Nucleus accumbens (tissue), 56 donors: ENCODE measurements at places on chromosomes 7 and 10.

- DNase-seq = no peak
Measured at GRCh38 chr7:133358708-133359107, 105.8 kb downstream of the EXOC4 start.

- DNase-seq = no peak
Measured at GRCh38 chr7:50206453-50207250, 97.9 kb upstream of the IKZF1 start.

DNA sequence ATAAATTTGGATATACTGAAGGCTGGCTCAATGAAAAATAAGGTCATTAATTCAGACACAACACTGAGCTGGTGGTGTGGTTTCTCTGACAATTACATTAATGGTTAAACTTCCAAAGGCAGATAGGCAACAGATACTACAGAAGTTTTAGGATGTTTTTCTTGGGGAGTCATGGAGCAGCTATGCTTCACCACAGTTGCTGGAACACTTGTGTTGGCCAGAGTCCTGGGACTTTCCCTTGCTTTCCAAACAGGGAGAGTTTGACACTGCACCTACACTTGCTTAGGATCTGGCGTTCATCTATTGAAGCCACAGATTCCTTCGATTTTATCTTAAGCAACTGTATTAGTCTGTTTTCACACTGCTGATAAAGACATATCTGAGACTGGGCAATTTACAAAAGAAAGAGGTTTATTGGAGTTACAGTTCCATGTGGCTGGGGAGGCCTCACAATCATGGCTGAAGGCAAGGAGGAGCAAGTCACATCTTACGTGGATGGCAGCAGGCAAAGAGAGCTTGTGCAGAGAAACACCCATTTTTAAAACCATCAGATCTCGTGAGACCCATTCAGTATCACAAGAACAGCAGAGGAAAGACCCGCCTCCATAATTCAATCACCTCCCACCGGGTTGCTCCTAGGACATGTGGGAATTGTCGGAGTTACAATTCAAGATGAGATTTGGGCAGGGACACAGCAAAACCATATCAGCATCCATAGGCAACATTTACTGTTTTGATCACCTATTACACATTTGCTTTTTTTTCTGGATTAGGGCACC is 27.8 kb upstream of the TMEM178B start:
- no peak for DNase-seq

DNA sequence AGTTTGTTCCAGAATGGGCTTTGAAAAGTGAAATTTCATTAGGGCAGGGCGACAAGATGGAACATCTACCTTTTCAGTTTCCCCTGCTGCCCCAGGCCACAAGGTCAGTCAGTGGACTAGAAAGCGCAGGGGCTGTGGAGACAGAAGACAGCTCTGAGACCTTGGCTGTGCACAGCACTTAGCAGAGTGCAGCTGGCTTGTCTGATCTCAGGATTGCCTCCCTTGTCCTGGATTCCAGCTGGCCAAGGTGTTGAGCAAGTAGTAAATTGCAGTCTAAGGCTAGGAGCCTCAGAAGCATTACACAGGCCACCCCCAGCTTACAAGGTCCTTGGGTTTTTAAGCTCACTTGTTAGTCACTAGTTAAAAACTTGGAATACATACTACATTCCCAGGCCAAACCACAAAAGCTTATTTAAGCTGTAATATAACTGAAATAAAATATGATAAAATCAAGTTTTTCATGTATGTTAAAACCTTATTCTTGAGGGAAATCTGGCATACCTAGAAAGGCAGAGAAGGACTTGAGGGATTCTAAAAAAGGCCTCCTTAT is 67.3 kb upstream of the NPY start:
- no peak for DNase-seq

- DNase-seq = no peak
Measured at GRCh38 chr7:116528008-116528789, 3.4 kb downstream of the CAV1 start.

GRCh38 chr7:82428186-82428961 is 15.2 kb downstream of the CACNA2D1 start:
- no peak for DNase-seq
